Fibroblast of lung (primary cell): ENCODE measurements at places on chromosomes 3 and 15. TPM values are rescaled to one million over a fixed set of nuclear protein-coding genes. Genes with fewer than 3 reads are reported as not detected.
A peak's percentile ranks its signal among the peaks of the same experiment; 100 is the strongest.

GRCh38 chr3:130904491-130904890, 10.6 kb downstream of the ATP2C1 start:
- no peak for DNase-seq

GRCh38 chr3:156160647-156161046, 40.3 kb downstream of the KCNAB1 start:
- DNase-seq: peak; percentile 25

GRCh38 chr15:99137111-99137546, 32.2 kb downstream of the SYNM start:
- DNase-seq: no peak

DNA sequence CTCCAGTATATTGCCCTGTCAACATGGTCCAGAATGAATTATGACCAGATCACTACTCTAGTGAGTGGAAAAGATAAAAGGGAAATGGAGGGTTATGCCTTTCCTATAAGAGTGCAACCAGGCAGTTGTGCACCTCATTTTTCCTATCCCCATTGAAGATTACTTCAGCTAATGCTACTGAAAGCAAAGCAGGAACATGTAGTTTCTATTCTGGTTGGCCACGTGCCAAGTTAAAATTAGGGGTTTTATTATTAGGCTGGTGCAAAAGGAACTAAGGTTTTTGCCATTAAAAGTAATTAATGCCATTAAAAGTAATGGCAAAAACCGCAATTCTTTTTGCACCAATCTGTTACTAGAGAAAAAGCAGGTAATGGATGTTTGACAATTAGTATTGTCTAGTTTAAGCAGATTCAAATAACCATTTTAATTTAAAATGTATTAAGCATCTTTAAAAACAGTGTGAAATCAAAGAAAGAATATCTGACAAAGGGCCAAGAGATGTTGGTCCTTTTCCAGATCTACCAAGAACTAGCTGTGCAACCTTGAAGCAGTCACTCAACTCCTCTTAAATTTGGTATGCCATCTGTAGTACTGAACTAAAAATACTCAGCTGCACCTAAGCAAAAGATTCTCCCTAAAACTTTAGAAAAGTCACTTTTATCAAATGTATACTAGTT, 567.5 kb upstream of the CCDC54 start:
- no peak for DNase-seq

GRCh38 chr3:184710870-184711492, 883 bp downstream of the MAGEF1 start:
- DNase-seq: peak; percentile 21

- DNase-seq: peak; percentile 97
Measured at GRCh38 chr3:172550347-172550943, 27.2 kb upstream of the TNFSF10 start.

DNA sequence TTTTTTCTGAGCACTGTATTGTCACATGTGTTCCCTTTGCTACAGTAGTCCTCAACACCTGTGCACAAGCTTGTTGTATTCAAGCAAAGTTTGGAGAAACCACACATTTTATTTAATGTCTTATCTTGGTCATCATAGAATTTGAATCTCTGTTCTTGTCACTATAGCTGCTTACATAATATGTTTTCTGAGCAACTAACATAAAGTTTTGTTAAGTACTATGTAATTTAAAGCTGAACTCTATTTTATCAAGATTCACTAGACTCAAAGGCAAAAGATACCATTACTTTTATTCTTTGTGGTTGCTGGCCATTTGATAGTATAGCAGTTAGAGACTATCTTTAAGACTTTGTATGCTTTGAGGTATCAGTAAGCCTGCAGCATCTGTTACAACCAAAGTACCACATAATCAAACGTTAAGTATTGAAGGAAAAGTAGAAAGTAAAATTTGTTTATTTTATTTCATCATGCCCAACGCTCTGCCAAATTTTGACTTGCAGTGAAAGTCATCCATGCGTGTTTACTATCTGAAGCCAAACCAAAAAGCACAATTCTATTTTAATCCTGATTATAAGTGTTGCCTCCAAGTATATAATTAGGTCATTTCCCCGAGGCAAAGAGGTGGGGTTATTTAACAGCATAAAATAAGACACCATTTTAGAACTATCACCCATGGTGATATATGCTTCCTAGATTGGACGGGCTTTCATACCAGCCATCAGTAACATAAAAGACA, 10.3 kb upstream of the ABHD10 start:
- peak; percentile 52 for DNase-seq

GRCh38 chr3:126613479-126614188, 41.3 kb downstream of the TXNRD3 start:
- DNase-seq: no peak

DNA sequence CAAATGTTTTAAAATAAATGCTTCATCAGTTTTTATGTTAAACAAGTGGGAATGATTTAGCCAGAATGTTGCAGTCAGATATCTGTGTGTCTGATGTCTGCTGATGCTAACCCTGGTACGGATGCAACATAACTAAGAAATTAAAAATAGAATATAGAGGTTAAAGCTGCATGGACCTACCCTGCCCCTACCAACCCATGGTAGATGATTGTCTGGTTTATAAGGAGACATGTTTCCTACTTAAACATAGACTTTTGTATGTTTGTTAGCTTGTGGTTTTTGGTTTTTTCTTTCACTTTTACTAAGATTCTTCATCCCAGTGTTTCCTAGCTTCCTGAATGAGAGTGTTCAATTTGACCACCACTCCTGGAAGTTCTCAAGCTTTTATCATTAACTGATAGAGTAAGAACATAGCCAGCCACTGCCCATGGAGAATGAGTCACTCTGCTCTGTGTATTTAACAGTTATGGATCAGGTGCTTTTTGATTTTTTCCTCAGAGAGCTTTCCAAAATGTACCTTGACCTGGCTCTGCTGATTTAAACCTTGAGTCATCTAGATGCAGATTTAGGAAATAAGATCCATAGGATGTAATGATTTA, 70.7 kb upstream of the VEPH1 start:
- no peak for DNase-seq

DNA sequence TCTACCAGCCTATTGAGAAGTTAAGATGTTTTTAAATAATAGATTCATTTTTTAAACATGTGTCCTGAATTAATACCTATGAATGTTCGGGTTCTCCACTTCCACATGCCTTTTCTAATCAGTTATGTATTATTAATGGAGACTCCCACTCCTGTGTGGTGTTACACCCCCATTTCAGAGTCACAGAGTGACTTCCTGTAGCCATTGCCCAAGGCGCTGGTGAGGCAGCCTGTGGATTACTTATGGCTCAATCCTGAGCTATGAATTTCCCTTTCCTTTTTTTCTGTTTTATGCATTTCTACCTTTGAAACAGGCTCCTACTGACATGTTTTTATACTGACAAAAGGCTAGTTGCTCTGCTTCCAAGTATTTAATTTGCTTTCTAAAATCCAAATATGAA, 162.3 kb downstream of the GABRG3 start:
- DNase-seq: no peak

GRCh38 chr15:33864360-33865075, 103.8 kb upstream of the CHRM5 start:
- no peak for DNase-seq

DNA sequence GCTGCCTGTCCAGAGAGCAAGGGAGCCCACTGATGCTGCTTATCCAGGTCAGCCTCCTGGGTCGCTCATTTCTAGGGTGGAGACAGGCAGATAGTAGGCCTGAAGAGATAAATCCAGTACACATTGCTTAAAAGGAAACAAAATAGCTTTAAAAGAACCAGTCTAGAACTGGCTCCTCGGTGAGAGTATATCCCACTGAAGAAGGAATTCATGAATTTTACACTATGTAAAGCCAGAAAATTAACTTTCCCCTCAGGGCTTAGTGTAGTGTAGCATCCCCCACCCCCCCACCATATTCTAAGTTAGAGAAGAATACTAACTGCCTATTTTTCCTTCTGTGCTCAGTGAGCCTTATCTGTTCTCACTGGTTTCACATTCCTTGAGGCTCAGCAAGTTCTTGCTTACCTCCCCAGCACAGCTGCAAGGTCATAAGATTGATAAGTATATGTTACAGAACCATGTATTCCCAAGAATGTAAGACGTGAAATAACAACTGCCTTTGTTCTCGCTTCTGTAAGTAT, 30.5 kb upstream of the NOX5 start:
- DNase-seq: no peak

DNA sequence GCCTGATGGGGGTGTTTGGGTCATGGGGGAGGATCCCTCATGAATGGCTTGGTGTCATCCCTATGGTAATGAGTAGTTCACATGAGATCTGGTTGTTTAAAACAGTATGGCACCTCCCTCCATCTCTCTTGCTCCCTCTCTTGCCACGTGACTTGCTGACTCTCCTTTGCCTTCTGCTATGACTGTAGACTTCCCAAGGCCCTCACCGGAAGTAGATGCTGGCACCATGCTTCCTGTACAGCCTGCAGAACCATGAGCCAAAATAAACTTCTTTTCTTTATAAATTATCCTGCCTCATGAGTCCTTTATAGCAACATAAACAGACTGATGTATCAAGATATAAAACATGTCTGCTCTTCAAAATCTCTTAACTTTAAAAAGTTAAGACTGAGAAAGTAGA, 96.1 kb downstream of the TFDP2 start:
- no peak for DNase-seq

DNA sequence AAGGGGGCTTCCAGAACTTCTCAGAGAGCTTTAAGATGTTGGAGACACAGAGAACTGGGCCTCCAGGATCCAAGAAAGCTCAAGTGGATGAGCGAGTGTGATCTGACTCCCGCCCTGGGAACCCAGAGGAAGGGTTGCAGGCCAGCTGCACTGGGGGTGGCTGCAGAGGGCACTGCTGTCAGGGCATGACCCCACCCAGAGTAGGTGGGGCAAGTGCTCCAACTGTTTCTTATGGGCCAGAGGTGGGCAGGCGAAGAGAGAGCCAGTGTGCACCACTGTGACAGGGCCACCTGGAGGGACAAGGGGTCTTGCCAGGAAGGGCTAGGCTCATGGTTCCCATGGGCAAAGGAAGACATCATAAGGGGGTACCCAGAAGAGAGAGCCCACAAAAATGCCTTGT, 48.8 kb downstream of the EXOG start:
- DNase-seq: no peak

DNA sequence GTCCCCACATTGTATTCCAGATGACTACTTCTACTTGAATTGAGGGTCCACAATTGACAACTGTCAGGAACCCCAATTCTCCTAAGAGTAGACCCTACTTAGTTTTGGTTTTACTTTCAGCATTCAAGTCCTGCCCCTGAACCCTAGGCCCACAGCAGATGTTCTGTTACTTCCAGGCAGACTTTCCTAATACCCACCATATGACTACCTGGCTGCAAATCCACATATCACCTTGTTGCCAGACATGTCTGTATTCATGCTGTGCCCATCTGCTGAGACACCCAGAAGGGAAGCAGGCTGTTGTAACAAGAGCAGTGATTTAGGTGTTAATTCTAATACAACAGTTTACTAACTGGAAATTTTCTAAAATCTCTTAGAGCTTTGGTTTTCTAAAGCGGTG, 235.1 kb upstream of the CCDC54 start:
- DNase-seq: no peak

GRCh38 chr3:73739791-73740453, 115.2 kb upstream of the PDZRN3 start:
- peak; percentile 85 for DNase-seq

GRCh38 chr3:170985304-170985703, 41.2 kb downstream of the SLC2A2 start:
- DNase-seq: no peak

DNA sequence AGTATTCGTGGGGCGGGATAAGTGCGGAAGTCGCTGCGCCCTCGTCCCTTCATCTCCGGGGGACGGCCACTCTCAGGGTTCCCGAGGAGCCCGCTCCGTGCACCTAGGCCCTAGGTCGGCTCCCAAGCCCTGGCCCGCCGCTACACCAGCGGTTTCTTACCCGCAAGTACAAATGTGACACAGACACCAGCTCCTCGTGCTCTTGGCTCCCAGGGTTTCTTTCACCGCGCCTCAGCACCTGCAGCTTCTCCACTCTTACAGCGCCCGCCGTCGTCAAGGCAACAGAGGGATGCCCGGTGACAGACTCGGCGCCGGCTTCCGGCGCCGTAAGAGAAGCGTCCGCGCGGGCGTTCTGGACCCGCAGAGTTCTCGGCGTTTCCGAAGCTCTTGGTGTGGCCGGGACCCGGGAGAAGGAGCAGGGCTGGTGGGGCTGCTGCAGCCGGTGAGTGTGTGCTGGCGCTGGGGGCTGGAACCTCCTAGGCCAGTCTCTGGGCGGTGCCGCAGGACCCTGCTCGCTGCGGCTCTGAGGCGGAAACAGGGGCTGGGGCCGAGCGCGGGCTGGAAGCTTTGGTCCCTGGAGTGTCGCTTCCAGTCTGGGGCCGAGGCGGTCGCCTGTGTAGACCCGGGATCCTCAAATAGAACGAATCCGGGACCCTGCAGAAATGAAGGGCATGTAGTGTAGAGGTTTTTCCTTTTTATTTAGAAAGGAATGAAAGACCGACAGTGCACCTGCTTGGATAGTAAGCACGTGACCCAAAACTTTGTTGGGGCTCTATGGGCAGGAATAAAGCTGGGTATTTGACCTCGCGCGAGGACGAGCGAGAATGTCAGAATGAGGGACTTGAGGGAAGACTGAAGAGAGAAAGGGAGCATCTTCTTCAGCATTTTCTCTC, 155.4 kb upstream of the GOLGA6L4 start:
- peak; percentile 36 for DNase-seq

DNA sequence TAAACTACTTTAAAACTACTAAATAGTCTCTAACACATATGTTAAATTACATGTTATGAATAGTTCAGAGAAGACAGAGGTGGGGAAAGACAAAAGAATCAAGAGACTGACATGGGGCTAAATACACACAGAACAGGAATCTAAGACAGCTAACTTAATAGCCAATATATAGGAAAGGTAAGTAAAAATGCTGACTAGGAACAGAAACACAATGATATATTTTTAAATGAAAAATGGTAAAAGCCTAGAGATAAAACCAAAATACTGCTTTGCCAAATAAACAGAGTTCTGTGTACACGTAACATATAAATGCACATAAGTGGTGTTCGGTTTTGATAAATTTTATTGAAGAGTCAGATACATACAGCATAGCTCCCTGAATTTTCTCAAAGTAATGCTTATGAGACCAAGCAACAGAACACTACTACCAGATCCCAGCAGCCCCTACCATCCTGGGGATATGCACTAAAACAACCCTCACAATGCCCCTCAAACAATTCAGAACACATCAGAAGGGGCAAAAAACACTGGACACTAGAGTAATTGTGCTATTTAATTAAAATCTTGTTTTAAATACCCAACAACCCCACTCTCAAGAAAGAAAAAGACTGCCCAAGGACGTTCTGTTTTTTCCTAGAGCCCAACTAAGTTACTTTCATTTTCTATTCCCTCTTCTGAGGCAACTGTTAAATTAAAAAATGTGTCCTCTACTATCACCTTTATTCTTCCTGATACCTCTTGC, 121.1 kb downstream of the ADAM10 start:
- DNase-seq: peak; percentile 10

The CYP1A1 gene
- polyA plus RNA-seq: 0.02 TPM in 1 of 2 replicates, not detected in the other

The APOD gene
- polyA plus RNA-seq: 1.9 and 3.3 TPM in 2 replicates

The ARPIN gene
- polyA plus RNA-seq: 13.4 and 16.6 TPM in 2 replicates

The CEMIP gene
- 310 and 1,190 TPM in 2 replicates for polyA plus RNA-seq

The RLBP1 gene
- polyA plus RNA-seq: not detected in 2 replicates

The DLL4 gene
- polyA plus RNA-seq: 0.18 and 1.0 TPM in 2 replicates

The HTR3E gene
- polyA plus RNA-seq: not detected in 2 replicates

The SLC12A1 gene
- not detected in 2 replicates for polyA plus RNA-seq

The ITIH1 gene
- not detected in 2 replicates for polyA plus RNA-seq
